ENCODE measurements at places on chromosomes 2 and 18.

- DNase-seq = no peak
Observed at GRCh38 chr2:109144271-109144670, 15.3 kb downstream of the SH3RF3 start.

DNA sequence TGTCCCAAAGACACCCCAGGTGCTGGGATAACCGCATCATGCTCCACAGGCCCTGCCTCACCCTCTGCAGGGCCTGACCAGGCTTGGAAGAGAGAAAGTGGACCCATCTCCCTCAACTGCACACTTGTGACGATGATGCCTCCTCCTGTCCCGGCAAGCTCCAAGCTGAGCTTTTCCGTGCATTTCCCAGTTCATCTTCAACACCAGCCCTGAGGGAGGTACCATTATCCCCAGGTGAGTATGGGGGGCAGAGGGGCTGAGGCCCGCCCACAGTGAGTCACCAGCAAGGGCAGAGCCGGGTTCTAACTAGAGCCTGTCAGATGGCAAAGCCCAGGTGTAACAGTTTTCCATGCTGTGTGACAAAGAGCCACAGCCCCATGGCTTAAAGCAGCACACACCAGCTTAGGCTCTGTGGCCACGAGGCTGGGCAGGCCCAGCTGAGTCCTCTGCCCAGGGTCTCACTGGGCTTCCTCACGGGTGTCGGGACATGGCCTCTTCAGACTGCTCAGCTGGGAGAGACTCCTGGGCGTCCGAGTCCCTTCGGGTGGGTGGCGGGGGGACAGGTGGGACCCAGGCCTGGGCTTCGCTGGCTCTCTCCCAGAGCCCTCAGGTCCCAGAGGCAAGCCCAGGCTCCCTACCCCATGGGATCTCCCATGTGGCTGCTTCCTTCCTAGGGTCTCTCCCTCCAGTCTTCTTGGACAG, 108.4 kb upstream of the OTOS start:
- no peak for DNase-seq

- DNase-seq = no peak
Observed at GRCh38 chr18:71249791-71250190, 960.9 kb downstream of the SOCS6 start.

GRCh38 chr18:356778-357177, 88.9 kb upstream of the THOC1 start:
- DNase-seq = no peak

DNA sequence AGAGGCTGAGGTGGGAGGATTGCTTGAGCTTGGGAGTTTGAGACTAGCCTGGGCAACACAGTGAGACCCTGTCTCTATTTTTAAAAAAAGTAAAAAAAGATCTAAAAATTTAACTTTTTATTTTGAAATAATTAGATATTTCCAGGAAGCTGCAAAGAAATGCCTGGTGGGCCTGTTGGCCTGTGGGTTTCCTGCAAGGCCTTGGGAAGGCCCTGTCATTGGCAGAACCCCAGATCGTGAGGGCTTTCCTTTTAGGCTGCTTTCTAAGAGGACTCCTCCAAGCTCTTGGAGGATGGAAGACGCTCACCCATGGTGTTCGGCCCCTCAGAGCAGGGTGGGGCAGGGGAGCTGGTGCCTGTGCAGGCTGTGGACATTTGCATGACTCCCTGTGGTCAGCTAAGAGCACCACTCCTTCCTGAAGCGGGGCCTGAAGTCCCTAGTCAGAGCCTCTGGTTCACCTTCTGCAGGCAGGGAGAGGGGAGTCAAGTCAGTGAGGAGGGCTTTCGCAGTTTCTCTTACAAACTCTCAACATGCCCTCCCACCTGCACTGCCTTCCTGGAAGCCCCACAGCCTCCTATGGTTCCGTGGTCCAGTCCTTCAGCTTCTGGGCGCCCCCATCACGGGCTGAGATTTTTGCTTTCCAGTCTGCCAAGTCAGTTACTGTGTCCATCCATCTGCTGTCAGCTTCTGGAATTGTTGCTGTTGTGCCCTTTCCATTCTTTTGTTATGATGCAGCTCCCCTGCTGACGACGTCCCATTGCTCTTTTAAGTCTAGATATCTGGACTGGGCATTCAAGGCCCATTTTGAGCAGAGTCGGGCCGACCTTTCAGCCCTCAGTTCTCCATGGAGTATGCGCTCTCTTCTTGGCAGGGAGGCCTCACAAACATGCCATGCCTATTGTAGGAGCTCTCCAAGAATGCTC, 6.6 kb downstream of the PROC start:
- no peak for DNase-seq

GRCh38 chr2:7725850-7726242, 808.6 kb downstream of the RNF144A start:
- no peak for DNase-seq

DNA sequence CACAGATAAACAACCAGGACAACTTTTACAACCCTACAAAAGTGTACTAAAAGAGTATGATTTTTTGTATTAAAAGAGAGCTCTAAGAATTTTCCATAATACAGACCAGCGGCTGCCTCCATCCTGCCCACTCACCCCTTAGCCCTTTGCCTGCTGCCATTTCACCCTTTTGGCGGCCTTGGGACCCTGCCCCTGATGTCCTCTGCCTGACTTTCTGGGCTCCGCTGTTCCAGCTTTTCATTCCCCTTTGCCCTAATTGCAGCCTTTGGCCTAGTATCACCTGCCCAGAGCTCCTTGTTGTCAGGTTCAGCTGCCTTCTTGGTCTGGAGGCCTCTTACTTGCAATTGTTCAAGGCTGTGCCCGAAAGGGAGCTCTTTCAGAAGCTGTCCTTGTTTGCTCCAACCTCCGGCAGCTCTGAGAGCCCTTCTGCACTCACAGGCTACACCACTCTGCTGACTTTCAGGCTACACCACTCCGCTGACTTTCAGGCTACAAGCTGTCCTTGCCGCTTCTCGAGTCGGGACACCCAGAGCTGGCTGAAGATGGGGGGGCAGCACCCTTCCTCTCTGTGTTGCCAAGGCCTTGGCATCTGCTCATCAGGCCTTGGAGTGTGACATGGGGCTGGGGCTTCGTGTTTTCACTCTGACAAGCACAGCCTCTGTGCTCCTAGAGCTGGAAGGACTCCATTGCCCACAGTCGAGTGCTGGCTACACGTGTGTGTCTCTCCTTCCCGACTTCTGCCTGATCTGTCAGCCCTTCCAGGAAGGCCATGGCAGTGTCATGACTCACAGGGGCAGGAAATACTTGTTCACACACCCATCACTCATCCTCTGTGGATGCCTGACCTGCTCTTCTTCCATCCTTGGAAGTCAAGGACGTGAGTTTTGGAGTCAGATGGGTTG, 43.1 kb upstream of the HDAC4 start:
- peak; percentile 45 for DNase-seq

GRCh38 chr2:199704358-199705238, 146.4 kb downstream of the FTCDNL1 start:
- no peak for DNase-seq

- no peak for DNase-seq
Observed at GRCh38 chr2:17600556-17601204, 60.2 kb downstream of the VSNL1 start.

GRCh38 chr18:76566987-76567386, 71.9 kb upstream of the ZNF516 start:
- DNase-seq = no peak

DNA sequence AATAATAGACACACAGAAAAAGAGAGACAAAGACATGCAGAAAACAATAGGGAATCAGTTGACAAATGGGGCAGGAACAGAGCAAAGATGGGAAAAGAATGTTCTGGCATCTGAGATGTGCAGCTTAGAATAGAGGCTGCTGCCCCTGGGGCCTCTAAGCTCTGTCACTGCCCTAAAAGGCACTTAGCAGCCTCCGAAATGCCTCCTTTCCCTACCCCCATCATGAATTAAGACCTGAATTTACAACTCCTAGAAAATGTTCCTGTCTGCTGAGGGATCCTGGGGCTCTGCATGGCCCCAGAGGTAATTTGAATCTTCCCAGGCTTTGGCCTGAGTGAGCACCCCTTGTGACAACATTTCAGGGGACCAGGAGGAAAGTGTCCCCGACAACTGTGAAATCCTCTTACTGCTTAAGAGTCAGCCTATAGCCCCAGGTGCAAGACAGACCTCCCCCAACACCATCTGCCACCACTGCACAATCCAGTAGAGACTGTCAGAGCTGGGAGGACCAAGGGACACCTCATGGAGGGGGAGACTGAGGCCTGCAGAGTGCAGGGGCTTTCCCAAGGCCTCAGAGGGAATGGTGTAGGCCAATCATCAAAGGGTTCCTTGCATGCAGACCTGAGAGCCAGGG, 24.8 kb downstream of the MRPL35 start:
- no peak for DNase-seq

DNA sequence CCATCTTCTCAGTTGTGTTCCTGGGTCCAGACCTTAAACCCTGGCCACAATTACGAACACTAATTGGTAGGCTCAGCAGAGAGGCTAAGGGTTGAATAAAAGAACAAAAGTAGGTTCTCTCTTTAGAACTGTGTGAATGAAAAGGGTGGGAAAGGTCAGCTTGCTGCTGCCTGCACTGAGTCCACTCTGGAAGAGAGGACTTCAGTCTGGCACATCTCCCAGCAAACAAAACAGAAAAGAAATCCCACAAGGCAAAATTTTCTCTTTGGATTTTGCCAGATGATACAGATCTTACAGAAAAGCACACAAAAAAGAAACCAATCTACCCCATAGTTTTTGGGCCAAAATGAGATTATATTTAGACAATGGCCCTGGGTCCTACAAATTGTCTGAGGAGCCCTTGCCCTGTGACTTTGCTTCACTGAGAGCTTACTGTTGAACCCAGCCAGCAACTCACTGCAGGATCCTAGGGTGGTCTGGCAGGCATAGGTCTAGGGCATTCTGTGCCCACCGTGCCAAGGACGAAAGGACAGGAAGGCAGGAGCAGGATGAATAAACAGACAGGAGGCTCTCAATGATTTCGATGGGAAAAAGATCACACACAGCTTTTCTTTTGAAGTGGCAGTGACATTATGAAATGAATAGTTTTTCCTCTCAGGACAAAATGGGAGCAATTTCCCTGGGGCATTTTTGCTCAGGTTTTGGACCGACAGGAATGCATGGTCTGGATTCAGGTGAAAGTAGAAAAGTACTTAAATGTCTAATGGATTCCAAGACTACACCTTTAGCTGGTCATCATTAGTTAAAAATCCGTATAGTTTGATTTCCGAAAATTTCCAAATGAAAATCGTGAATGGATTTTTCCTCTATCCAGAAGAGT, 68.4 kb upstream of the STAM2 start:
- DNase-seq = no peak

GRCh38 chr2:234494361-234495250, 2.3 kb downstream of the ARL4C start:
- DNase-seq = no peak

GRCh38 chr2:168182550-168183249, 64.7 kb downstream of the STK39 start:
- no peak for DNase-seq

- no peak for DNase-seq
Observed at GRCh38 chr2:236575510-236575909, 5.9 kb downstream of the ACKR3 start.

DNA sequence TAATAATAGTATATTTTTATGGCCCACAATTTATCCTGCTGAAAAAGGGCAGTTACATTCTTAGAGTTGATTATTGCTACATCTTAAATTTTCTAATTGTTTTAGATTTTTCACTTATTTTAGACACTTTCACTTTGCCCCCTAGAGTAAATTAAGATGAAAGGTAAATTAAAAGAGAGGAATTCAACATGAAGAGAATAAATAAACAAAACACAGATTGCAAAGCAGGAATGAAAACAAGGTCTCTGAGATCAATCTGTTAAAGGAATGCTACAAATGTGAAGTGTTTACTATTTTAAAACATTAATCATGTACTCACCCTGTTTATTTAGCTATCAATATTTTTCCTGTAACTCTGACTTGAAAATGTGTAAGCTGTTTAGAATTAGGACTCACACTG, 113.5 kb upstream of the ETAA1 start:
- DNase-seq = no peak

DNA sequence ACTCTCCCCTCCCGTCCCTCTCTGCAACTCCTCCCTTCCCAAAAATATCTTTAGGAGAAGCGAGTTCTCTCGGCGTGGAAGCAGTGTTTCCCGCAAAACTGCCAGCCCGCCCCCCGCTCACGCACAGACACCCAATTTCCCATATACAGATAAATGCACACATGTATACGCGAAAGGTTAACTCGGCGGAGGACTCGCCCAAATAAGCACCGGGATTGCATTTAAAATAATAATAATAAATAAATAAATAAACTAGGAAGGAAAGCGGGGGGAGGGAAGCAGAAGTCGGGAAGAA, 70.0 kb upstream of the PSMD14 start:
- DNase-seq = no peak

DNA sequence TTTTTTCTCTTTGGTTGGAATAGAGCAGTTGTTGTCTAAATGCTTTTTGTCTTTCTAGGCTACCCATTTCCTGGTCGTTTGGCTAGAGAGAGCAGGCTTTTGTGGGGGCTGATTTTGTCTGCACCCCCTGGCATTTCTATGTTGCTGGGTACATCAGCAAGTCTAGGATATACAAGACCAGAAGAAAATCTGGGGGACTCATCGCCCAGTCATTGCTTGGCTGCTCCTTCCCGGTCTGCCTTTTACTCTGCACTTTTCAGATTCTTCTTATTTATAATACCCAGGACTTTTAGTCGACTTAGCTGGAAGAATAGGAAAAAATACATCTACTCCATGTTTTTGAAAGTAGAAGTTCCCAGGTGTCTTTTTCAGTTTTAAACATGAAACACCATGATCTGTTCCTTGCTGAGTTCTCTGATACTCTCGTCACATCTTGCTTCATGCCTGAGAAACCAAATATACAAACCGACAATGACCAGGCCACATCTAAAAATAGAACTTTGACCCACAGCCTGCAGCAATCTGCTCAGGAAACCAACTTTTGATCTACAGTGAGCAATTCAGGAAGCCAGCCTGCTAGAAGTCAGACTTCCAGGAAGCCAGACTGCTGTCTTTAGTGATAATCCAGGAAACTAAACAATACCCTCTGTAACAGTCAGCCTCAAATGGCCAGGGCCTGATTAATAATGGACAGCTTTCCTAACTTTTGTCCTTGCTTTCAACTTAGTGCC, 163.8 kb upstream of the MEX3C start:
- no peak for DNase-seq

DNA sequence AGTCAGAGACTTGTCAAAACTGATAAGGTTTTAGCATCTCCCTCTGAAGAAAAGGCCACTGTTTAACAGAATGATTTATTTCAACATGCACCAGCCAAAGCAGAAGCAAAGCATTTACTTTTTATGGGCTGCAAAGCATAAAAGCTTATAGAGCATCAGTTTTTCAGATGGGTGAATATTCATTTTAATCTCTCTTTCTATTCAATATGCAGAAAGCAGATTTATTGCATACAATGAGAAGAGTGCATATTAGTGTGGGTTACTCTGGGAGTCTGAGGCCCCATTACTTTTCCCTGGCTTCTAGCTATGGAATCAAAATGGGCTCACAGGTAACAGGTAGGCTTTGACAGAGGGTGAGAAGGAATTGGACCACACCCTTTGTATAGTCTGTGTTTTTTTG, 9.0 kb downstream of the PTPRM start:
- no peak for DNase-seq

GRCh38 chr2:32008805-32009515, 1.8 kb downstream of the MEMO1 start:
- DNase-seq = no peak

- DNase-seq = no peak
Observed at GRCh38 chr2:192498747-192499146, 304.0 kb upstream of the TMEFF2 start.

All from omental fat pad (tissue), 4 donors.